Testis (tissue), 5 donors: ENCODE measurements at places on chromosomes 5 and 9. TPM values are rescaled to one million over a fixed set of nuclear protein-coding genes. Genes with fewer than 3 reads are reported as not detected.

The CA9 gene
- 11.0 TPM for total RNA-seq

The MCC gene
- total RNA-seq: 21.4 TPM

DNA sequence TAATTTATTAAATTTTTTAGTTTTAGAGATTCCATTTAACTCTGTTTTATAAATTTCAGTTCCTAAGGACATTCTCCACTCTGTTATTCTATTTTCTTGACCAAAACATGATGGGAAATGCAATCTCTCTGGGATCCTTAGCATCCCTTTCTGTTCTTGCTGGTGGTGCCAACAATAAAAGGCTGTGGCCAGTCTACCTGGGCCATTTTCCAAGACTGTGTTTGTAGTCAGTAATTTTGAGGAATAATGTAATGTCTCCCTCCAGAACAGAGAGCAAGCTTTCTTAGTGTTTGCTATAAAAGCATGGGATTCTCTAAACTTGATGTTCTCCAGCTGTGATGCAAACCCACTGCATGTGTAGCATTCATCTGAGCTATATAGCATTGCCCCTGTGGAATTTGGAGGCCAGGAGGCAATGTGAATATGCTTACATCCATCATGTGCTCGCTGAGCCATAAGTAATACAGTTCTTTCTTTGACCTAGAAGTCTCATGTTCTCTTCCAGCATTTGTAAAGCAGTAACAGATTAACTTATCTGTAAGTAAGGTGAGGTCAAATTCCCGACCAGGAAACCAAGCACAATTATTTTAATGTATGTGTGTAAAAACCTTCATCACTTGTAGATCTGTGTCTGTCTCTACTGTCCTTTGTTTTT lies 211.5 kb upstream of the TAS2R1 start:
- DNase-seq: no peak

DNA sequence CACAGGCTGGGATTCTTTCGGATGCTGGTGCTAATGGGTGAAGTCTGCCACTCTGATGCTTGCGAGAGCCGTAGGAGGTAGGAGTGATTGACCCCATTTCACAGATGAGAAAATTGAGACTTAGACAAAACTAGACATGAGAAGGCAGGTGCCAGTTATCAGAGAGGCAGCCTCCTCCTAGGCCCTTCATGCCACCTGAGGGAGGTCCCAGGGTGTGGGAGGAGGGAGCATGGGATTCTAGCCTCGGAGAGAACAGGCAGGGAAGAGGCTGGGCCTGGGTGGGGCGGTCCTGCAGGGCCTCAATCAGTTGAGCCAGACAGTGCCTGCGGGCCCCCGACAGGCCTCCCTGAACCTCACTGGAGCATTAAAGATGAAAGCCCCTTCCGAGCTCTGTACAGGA lies 112.4 kb downstream of the COL23A1 start:
- no peak for DNase-seq

- DNase-seq: no peak
Measured at GRCh38 chr5:141869040-141869439, 9.2 kb downstream of the PCDH1 start.

- DNase-seq: no peak
Measured at GRCh38 chr5:118303296-118303695, 685.1 kb downstream of the DTWD2 start.

The PCDHB13 gene
- 8.6 TPM for total RNA-seq

The NME5 gene
- 35.1 TPM for total RNA-seq

DNA sequence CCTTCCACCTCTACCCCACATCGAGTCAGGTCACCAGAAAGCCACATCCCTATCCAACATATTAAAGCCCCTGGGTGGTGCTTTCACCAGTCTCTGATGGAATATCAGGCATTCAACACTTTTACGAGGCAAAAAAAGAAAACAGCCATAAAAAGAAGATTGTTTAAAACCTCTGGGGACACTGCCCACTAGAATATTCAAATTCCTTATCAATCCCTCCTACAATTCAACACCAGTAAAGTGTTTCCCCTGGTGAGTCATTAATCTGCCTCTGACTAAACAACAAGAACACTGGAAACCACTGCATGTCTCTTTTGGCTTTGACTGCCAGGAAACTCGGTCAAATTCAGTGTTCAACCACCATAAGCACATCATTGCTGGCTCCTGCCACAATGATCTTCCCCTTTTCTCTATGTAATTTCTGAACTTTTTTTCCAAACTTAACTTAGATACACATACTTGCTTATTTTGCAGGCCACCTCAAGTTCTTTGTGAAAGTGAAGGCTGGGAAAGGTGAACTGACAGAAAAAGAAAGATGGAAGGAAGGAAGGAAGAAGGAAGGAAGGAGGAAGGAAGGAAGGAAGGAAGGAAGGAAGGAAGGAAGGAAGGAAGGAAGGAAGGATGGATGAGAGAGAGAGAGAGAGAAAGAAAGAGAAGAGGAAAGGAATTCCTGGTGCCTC lies 105.3 kb downstream of the PAX5 start:
- no peak for DNase-seq

DNA sequence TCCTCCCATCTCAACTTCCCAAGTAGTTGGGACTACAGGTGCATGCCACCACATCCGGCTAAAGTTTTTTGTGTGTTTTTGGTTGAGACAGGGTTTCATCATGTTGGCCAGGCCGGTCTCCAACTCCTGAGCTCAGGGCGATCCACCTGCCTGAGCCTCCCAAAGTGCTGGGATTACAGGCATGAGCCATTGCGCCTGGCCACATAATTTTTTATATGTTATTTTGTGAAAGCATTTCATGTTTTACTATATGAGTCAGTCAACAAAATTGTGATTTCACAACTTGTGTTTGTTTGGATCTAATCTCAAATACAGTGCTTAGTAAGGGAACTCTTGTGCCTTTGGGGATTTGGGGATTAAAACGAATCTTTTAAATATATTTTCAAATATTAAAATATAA lies 20.0 kb upstream of the FAM120AOS start:
- DNase-seq: no peak

The FCN1 gene
- total RNA-seq: 0.19 TPM

DNA sequence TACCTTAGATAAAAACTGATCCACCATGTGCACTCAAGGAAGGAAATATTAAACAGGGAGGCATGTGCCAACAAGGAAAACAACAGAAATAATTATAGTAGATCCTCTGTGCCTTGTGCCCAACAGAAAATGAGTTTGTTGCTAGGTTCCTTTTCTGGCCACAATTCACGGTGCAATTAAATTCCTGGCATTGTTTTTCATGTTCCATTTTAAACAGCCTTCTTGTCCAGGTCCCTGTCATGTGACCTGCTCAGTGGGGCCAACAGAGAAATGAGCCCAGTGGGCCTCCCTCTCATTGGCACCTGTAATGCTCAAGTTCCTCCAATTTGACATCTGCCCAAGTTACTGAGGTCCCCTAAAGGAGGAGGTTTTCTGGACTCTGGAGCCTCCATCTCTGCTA lies 56.5 kb downstream of the SPOCK1 start:
- DNase-seq: no peak
